Stimulated activated CD8-positive, alpha-beta memory T cell treated with anti-CD3 and anti-CD28 coated beads, Interleukin-7, amount 100 ng/mL, for 1 hour (primary cell): ENCODE measurements at places on chromosomes 2 and 18.

GRCh38 chr2:216789081-216789480 lies 70.8 kb downstream of the TNP1 start:
- no peak for DNase-seq

DNA sequence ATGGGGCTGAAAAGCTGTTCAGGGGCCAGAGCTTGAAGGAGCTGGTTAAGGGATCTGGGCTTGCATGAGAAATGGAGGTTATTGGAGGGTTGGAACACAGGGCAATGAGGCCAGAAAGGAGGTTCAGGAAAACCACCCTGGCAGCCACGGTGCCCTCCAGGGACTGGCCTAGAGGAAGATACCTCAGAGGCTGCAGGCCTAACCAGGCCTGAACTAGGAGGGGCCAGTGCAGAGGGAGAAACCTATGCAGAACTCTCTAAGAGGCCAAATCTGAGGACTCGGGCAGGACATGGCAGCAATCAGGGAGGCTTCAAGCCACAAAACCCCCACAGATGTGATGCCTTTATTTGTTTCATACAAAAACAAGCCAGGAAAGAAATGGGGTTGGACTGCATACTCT lies 66.8 kb downstream of the BIN1 start:
- DNase-seq: no peak

- no peak for DNase-seq
Observed at GRCh38 chr2:27664622-27665363, 1.1 kb downstream of the SLC4A1AP start.

- no peak for DNase-seq
Observed at GRCh38 chr2:40220177-40220925, 231.5 kb downstream of the SLC8A1 start.

DNA sequence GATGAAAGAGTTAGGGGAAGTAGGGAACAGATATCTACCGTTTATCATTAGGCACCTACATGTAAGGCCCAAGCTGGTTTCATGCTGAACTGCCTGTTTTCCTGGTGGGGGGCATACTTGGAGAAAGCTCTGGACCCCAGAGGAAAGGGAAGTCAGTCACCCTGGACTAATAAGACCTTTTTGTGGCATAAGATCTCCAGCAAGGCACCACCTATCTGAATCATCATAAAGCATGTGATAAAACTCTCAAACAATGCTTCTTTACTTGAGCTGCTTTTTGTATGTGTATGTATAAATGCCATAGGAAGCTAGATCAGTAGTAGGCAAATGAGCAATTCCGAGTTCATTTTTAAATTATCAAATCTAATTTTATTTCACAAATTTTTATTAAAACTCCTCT lies 104.8 kb downstream of the TANC1 start:
- no peak for DNase-seq

DNA sequence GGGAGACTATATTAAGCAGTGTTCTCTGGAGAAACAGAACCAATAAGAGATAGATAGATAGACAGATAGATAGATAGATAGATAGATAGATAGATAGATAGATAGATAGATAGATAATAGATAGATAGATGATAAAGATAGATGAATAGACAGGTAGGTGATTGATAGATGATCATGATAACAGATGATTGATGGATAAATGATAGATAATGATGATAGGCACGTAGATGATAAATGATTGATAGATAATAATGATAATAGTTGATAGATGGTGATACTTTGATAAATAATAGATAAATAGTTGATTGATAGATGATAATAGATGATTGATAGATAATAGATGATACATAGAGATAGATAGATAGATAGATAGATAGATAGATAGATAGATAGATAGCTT lies 48.5 kb downstream of the BOD1L2 start:
- no peak for DNase-seq

DNA sequence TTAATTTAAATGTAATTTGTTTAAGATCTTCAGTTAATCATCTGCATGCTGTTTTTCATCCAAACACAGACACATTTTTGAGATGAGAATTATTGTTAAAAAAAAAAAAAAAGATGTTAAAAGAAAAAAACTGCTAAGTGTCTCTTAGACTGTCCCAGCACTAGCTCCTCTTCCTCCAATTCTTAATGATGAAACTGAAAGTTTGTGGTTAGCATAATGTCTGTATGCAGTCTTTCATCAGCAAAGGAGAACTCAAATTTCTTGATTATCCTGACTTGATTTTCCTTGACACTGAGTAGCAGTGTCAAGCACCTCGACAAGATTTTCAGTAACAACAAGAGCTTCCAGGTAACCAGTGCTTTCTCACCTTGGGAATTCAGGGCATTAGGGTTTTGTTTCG lies 274.4 kb downstream of the LRRTM1 start:
- no peak for DNase-seq

- DNase-seq: no peak
Observed at GRCh38 chr2:236200378-236200777, 32.2 kb upstream of the GBX2 start.

DNA sequence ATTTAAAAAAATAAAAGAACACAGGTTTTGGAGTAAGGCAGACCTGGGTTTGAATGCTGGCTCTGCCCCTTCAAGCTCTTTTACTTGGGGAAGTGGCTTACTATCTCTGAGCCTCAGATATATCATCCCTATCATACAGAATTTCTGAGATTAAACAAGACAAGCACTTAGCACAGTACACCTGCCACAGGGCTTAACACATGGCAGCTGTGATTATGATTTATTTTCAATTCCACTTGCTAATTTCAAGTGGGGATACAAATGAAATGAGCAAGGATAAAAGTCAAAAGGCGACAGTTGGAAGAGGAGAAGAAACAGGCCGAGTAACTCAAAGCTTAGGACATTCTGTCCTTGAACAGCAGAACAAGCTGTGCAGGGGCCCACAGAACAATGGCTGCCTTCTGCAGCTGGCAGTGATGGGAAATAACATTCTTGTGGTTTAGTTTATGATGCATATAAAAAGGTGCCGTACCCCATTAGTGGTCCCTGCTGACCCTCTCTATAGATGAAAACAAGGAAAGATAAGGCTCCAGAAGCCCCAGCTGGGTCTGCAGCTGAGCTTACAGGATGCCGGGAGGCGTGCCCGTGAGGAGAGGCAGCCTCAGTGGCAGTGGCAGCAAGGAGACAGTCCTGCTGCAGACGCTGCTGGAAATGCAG lies 45.3 kb downstream of the KIF3C start:
- DNase-seq: no peak

- DNase-seq: no peak
Observed at GRCh38 chr2:165593081-165593480, 123.6 kb downstream of the CSRNP3 start.

DNA sequence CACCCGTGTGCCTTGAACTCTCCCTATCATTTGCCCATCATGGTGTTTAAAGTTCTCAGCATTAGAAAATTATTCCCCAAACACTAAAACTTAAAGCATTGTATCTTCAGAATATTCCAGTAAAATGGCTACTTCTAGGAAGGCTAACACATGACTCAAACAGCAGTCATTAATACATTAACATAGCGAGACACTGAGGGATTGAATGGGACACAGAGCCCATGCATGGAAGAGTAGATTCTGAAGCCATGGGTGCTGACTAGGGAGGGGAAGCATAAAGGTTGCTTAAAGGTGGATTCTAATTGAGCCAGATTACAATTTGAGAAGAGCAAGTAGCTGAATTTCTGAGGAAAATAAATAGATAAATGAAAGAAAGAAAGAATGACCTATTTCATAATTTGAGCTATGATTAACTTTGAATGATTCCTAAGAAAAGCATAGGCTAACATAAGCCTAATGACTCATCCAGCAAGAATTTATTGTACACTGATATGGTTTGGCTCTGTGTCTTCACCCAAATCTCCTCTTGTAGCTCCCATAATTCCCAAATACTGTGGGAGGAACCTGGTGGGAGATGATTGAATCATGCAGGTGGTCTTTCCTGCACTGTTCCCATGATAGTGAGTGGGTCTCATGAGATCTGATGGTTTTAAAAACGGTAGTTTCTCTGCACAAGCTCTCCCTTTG lies 79.8 kb upstream of the PIK3C3 start:
- no peak for DNase-seq

- no peak for DNase-seq
Observed at GRCh38 chr2:128322715-128323554, 4.3 kb upstream of the HS6ST1 start.

- no peak for DNase-seq
Observed at GRCh38 chr2:212288308-212288707, 250.3 kb downstream of the ERBB4 start.

DNA sequence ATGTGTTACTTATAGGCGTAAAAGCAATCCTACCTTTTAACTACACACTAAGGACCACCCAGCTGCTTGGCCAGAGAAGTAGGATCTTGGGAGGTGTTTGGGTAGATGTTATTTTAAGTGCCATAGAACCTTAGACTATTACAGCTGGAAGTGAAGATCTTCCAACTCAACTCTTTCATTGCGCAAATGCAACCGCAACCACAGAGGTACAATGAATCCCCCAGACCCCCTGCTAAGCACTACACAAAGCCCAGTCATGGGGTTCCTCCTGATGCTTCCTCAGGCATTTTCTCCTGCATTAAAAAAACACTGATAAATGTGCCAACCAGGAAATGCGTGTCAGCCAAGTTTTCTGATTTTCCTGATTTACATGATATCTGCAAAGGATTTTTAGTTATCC lies 246.0 kb downstream of the LRRTM1 start:
- DNase-seq: no peak

- DNase-seq: no peak
Observed at GRCh38 chr2:235319095-235319494, 174.7 kb upstream of the AGAP1 start.

- no peak for DNase-seq
Observed at GRCh38 chr2:30948130-30948529, 140.9 kb upstream of the CAPN13 start.

DNA sequence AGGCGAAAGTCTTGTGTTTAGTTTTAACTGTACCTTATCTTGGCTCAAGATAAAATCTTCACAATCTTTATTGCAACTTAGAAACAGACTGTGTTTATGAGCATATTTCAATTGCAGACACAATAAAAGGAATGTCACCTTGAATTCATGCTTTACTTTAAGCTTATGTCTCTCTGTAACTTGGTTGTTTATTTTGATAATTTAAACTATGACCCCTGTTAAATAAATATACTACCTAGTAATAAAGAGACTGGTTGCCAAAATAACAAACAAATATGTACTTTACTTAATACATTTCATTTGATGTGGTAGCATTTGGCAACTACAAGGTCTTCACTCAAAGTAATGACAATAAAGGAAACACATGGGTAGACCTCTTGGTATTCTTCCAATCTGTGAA lies 202.6 kb downstream of the KCNJ3 start:
- no peak for DNase-seq

DNA sequence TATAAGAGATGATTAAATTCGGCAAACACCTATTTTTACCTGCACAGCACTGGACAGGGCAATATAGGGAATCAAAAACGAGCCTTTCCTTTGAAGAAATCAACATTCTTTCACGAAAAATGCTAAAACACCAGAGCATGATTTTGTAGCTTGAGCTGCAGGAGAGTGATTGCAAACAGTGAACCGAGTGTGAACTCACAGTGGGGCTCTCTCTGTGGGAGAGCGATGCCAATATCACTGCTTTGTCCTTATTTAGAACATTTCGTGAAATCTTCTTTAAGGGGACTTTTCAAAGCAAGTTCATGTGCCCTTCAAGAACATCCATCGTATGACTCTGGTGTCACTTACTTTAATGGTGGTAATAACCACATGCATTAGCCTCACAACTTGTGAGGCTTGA lies 238.8 kb downstream of the CD226 start:
- no peak for DNase-seq

- DNase-seq: no peak
Observed at GRCh38 chr18:54616220-54616848, 25.3 kb downstream of the DYNAP start.

DNA sequence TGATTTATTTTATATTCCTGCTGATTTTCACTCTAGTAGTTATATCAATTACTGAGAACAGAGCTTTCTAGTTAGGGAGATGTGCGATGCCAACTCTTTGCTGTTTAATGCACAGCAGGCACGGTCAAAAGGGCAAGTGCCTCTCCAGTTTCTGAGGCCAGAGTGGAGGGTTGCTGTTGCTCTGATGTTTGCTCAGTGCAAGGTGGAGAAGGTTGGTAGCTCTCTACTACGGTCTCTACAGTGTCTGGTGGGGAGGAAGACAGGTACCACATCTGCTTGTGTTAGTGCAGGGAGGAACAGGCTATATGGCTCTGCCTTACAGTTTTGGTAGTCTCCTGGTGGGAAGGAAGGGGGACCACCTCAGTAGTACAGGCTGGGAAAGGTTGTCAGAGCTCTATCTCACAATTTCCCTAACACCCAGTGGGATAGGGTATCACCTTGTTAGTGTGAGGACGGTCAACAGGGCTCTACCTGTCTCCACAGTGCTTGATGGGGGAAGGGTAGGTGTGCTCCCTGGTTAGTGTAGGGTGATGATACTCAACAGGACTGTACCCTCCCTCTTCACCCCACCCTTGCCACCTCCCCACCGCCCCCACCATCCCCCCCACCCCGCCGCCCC lies 85.9 kb downstream of the FANCL start:
- no peak for DNase-seq

GRCh38 chr2:183248866-183249567 lies 124.8 kb downstream of the NUP35 start:
- DNase-seq: no peak
